Urothelium cell line (cell line): ENCODE measurements at places on chromosomes 5 and 9.

GRCh38 chr5:35876922-35877321 lies 20.2 kb downstream of the IL7R start:
- DNase-seq, result no peak

- peak; percentile 62 for DNase-seq
Measured at GRCh38 chr5:168324859-168325630, 33.6 kb downstream of the WWC1 start.

GRCh38 chr5:103617913-103618312 lies 55.3 kb upstream of the NUDT12 start:
- DNase-seq, result no peak

- no peak for DNase-seq
Measured at GRCh38 chr5:16597946-16598694, 18.7 kb downstream of the RETREG1 start.

- DNase-seq, result no peak
Measured at GRCh38 chr5:170273968-170274710, 23.4 kb downstream of the LCP2 start.

DNA sequence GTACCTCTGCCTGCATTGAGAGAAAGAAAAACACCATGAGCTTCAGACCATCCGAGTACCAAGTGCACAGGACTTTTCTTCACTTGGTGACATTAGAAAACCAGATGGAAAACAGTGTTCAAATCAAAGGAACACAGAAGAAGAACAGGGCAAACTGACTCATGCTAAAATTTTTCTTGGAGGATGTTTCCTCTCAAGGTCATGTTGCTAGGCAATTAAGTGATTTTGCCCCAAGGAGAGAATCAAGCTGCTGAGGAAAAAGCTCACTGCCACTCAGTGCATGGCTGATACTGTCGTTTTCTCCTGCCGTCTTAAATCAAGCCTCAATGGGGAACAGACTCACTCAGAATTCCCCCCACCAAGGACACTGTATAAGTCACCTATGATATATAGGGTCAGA lies 57.9 kb upstream of the SIMC1 start:
- no peak for DNase-seq

GRCh38 chr5:153613144-153613543 lies 122.7 kb downstream of the GRIA1 start:
- no peak for DNase-seq

DNA sequence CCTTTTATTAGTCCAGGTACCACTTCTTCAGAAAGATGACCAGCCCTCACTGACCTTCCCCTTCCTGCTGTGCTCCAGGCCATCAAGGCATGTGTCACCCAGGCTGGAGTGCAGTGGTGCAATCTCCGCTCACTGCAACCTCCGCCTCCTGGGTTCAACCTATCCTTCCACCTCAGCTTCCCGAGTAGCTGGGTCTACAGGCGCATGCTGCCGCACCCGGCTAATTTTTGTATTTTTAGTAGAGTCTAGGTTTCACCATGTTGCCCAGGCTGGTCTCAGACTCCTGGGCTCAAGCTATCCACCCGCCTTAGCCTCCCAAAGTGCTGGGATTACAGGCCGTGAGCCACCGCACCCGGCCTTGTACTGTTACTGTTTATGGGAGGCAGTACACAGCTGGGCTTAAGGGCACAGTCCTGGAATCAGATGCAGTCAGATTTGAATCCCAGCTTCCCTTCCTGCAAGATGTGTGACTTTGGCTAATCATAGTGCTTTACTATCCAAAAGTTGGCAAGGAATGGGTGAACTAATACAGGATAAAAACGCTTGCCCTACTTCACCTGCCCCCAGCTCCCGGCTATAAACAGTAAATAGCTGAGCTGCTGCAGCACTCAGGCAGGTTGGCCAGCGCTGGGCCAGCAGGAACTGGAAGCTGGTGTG lies 483 bp upstream of the EIF4EBP3 start:
- no peak for DNase-seq

DNA sequence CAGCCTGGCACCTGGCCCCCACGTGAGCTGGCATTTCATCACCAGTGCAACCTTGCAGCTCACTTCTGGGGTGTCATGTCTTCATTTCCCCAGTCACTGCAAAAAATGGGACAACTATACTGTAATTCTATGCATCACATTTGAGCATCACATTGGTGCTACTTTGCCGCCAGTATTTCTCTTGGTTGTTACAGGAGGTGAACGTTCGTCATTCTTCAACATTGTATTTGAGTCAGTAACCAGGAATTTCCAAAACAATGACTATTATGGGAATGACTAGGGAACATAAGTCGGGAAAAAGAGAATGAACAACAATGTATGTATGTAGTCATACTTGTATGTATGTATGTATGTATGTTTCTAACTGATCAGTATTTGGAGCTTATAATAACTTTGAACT lies 1278.0 kb downstream of the EFNA5 start:
- DNase-seq, result no peak

GRCh38 chr9:127720865-127721227 lies 5.0 kb downstream of the TTC16 start:
- DNase-seq, result no peak

- no peak for DNase-seq
Measured at GRCh38 chr5:129382921-129383672, 77.0 kb upstream of the ADAMTS19 start.

- peak; percentile 20 for DNase-seq
Measured at GRCh38 chr9:304519-305185, 90.0 kb downstream of the DOCK8 start.
